ENCODE measurements at places on chromosomes 6 and 20.

DNA sequence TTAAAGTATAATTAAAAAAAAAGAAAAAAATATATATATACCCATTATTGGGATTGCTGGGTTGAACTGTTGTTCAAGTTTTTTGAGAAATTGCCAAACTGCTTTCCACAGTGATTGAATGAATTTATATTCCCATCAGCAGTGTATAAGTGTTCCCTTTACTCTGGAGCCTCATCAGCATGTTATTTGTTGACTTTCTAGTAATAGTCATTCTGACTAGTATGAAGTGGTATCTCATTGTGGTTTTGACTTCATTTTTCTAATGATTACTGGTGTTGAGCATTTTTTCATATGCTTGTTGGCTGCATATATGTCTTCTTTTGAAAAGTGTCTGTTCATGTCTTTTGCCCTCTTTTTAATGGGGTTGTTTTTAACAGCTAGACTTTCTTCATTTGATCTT is 1260.8 kb upstream of the GJE1 start:
- no peak for DNase-seq

DNA sequence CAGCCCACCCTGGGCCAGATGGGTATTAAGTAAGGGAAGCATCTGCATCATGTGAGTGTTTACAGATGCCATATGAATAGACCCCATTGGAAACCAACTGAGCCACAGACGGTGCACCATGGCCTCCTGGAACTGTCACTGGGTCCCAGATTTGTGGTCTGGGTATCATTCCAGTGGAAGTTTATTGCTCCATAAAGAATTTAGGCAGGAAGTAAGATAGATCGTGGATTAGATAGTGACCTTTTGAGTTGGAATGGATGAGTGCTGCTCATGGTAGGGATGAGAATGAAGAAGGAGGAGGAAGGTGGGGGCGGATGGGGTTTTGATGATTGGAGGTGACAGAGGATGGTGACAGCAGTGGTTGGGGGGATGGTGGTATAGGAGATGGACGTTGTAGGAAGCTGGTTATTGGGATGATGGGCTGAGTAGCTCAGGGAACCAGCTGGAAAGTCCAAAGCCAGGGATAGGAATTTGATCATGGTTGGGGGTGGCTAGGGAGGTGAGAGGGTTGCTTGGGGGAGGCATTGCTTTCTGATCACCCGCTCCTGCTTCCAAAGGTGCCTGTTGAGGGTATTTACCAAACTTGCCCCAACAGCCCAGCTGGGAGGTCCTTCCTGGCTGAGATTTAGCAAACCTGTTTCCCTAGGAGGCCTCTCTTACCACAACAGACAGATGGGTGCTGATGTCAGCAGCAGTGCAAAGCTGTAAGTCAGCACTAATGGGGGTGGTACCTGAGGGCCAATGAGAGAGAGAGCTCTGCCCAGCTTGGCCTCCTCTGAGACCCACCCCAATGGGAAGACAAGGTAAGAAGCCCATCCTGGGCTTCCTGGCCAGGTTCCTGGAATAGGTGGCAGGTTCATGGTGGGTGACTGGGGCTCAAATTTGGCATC is 78.0 kb downstream of the VEGFA start:
- no peak for DNase-seq

GRCh38 chr20:36317675-36318074 is 11.5 kb downstream of the DLGAP4 start:
- no peak for DNase-seq

- DNase-seq: peak; percentile 64
Measured at GRCh38 chr6:109453594-109454495, 1.7 kb downstream of the MICAL1 start.

DNA sequence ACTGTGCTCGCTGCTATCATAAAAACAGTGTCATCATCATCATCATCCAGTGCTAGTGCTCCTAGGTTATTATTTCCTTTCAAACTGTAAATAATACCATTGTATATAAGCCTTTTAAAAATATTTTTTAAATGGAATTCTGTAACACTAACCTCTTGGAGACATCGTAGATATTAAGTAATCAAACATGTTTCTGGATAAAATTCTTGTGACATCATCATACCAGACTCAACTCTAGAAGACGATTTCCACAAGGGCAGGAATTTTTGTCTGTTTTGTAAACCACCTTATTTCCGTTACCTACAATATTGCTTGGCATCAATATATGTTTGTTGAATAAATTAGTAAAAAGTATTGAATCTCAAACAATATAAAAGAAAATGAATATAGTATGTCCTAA is 40.4 kb downstream of the EPB41L2 start:
- no peak for DNase-seq

DNA sequence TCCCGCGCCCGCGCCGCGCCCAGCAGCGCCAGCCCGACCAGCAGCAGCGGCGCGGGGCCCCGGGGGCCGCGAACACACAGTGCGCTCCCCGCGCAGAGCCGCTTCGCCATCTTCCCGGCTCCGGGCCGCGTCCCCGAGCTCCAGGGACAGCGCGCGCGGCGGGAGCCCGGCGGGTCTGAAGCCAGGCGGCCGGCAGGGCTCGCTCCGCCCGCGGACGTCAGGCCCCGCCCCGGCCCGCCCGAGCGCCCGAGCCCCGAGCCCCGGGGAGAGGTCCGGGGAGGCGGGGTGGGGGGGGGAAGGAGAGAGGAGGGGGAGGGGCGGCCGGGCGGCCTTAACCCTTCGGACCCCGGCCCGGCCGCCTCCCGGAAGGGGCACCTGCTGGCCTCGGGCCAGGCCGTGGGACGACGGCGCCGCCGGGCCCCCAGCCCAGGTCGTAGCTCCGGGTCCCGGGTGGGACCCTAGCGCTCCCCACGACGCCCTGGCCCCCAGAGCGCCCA is at the start of gene LAMA5:
LAMA5 (minus strand) TSS at position 177 of the 497 bp plus-strand sequence; CDS start at position 110, 67 bp downstream.
- DNase-seq: peak; percentile 56

- DNase-seq: no peak
Measured at GRCh38 chr6:42704937-42705374, 17.4 kb downstream of the PRPH2 start.

- DNase-seq: no peak
Measured at GRCh38 chr6:4009486-4009885, 69.5 kb downstream of the FAM217A start.

DNA sequence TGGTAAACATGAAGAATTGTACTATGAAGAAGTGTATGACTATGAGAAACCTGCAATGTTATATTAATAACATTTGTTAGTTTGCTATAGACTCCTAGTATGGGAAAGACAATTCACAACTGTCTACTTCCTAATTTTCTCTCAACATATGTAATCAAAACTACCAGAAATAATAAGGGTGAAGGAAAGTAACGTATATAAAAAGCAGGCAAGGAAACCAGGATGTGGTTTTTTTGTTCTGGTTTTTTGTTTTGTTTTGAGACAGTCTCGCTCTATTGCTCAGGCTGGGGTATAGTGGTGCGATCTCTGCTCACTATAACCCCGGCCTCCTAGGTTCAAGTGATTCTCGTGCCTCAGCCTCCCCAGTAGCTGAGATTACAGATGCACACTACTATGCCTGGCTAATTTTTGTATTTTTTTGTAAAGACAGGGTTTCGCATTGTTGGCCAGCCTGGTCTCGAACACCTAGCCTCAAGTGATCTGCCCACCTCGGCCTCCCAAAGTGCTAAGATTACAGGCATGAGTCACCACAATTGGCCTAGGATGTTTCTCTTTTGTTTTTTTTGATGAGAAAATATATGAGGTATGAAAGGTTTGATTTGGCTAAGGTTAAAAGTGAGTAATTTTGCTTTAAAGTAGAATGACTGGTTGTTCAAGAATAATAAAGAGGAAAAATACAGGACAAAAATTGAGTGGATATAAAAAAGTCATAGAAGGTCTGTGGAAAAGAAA is 83.1 kb downstream of the PTCHD4 start:
- DNase-seq: no peak

DNA sequence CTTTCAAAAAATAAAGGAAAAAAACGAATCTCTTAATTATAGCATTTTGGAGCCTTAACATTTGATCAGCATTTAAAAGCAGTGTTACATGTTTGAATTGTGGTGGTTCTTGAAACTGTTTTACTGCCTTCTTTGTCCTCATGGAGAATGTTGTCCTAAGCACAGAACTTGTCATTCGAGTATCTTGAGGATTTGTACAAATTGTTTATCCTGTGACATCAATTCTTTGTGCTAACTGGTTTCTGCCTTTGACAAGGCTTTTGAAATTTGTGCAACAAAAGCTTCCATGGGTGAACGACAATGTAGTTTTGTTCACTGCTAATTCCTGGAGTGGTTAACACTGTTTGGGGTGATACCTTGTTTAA is 130.8 kb downstream of the SCAF8 start:
- DNase-seq: no peak

DNA sequence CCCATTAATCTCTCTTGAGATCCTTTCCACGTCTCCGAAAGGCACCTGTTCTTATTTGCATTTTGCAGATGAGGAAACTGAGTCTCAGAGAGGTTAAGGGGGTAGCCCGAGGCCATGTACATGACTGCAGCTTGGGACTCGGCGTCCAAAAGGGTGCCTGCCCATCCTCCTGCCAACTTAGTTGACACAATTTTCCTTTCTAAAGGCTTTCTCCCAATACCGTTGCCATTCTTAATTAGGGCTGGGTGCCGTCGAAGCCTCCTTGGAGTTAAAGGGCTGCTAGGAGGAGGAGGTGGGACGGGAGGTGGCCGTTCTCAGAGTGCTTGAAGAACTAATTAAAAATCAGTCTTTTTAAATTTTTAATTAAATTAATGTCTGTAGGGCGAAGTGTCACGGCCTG is 546 bp upstream of the PSMG4 start:
- no peak for DNase-seq

GRCh38 chr20:43844778-43845614 is 69.7 kb upstream of the TOX2 start:
- peak; percentile 42 for DNase-seq

- DNase-seq: peak; percentile 94
Measured at GRCh38 chr20:10508468-10509251, 73.6 kb downstream of the SLX4IP start.

DNA sequence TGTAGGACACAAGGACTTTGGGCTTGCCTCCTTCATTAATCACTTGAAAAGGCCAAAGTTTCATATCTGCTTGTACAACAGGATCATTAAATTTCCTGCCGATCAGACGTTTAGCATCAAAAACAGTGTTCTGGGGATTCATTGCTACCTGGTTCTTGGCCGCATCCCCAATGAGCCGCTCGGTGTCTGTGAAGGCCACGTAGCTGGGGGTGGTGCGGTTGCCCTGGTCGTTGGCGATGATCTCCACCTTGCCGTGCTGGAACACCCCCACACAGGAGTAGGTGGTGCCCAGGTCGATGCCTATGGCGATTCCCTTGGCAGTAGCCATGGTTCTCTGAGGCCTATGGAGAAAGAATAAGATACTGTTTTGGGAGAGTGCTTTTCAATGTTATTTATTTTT is 3.4 kb downstream of the HSPA1L start:
- no peak for DNase-seq

- DNase-seq: no peak
Measured at GRCh38 chr6:3347247-3347646, 88.5 kb downstream of the PSMG4 start.

- DNase-seq: no peak
Measured at GRCh38 chr6:36593569-36594028, 563 bp upstream of the SRSF3 start.

GRCh38 chr6:53679446-53679933 is 13.9 kb upstream of the KLHL31 start:
- no peak for DNase-seq

GRCh38 chr6:139341060-139341459 is 33.4 kb downstream of the CITED2 start:
- no peak for DNase-seq

- DNase-seq: no peak
Measured at GRCh38 chr6:99761711-99762110, 155.1 kb downstream of the PRDM13 start.

- no peak for DNase-seq
Measured at GRCh38 chr6:118562959-118563358, 14.9 kb downstream of the PLN start.

GRCh38 chr6:148924226-148925012 is 177.6 kb downstream of the UST start:
- DNase-seq: no peak

DNA sequence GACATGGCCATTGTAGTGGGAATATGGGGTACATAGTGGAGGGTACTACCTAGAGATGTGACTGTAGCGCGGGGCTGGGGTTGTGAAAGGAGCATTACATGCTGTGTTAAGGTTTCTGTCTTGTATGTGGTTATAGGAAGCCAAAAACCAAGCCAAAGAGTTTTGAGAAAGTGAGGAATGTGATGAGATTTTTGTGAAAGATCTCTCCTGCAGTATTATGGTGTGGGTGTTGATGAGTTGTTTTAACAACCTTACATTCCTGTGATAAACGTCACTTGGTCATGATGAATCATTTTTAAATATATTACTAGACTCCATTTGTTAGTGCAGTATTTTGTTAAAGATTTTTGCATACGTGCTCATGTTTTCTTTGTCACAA is 48.9 kb downstream of the ZFAND3 start:
- DNase-seq: no peak

DNA sequence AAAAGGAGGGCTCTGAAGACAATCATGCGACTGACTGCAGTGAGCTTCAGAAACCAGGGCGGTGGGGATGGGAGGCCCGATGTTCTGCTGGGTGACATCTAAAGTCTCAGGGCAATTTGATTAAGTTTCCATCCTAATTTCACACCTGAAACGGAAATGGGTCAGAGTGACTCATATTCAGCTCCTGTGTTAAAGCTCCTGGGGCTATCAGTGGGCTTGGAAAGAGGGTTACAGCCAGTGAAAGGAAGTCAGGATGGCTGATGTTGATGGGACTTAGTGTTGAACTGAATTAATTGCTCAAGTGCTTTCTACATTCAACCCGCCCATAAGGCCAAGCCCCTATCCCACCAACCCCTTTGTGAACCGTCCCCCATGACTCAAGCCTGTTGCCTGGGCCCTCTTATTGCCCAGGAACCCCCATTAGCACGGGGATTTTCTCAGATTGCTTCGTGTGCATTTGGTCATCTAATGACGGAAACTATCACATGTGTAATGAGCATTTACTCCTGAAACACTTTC is 47.1 kb upstream of the TBC1D7 start:
- DNase-seq: no peak

DNA sequence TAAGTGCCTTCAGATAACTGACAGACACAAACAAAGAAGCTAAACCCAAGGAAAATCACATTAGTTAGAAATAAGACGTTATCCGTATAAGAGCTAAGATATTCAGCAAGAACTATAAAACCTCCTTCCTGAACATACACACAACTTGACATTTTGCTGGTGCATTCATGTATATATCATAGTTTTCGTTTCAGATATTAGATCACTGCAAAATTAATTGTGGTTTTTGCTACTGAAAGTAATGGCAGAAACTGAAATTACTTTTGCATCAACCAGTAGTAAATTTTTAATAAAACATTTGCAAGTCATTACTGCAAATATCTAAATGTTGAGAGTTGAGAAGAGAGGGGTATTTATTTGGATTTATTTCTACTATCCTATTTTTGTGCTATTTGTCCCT is 26.1 kb upstream of the KCNQ5 start:
- no peak for DNase-seq

- no peak for DNase-seq
Measured at GRCh38 chr6:3631877-3632276, 119.6 kb downstream of the PXDC1 start.

All from umbilical cord (tissue), 2 donors.